HCT116 (cell line): ENCODE measurements at places on chromosomes 4 and X. TPM values are rescaled to one million over a fixed set of nuclear protein-coding genes. Genes with fewer than 3 reads are reported as not detected.

DNA sequence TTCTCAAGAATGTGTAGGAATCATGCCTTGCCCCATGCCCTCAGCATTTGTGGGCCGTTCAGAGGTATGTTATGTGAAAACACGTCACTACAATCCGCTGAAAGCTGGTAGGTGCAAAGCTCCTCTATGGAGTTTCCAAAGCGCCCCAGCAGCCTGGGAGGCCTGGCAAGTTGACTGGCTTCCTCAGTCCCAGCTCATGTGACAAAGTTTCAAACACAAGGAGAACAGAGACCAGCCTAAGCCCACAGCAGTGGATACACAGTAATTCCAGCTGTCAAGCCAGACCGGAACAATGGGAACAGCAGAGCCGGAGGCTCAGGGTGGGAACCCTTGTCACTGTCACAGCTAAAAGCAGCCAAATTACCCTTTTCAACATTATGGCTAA is 33.5 kb downstream of the NAT8L start:
- no peak for DNase-seq

DNA sequence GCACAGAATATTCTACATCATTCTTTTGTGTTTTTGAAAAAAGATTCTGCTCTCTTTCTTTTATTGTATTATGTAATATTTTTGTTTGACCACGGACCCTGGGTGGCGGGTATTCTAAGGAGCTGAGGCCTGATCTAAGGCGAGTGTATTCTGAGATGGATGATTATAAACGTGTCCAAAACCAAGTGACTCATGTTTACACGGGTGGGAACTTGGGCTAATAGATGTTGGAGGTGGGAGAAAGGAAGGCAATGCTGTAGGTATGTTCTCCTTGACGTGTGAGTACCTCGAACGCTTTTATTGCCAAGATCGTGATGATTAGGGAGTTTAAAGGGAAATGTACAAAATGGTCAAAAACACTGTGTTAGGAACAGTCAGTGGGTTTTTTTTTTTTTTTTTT is 188.9 kb upstream of the FAT1 start:
- DNase-seq = no peak

DNA sequence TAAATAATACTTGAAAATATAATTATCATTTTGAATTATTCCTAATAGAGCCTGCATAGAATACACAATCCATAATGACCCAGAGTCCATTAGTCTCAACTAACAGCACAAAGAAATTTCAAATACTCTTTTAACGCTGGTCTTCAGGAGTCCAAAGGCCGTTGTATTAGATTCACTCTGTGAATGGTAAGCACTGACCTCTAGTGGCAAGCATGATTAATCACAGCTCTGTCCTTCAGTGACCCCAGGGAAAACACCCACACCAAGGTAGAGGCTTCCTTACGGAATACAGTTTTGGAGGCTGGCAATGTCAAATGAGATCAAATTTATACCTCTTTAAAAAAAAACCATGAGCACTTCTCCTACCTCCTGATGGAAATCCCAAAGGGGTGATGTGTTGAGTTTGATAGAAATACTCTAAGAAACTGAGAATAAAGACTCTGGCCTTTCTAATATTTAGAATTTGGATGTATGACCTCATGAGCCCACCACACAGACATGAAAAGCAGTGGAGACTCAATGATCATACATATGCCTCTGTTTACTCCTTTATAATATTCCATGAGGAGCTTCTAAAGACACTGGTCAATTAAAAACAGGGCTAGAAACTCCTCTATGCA is 147.2 kb upstream of the DKK2 start:
- DNase-seq = peak; percentile 55

GRCh38 chrX:17822351-17822750 is 38.7 kb downstream of the RAI2 start:
- no peak for DNase-seq

DNA sequence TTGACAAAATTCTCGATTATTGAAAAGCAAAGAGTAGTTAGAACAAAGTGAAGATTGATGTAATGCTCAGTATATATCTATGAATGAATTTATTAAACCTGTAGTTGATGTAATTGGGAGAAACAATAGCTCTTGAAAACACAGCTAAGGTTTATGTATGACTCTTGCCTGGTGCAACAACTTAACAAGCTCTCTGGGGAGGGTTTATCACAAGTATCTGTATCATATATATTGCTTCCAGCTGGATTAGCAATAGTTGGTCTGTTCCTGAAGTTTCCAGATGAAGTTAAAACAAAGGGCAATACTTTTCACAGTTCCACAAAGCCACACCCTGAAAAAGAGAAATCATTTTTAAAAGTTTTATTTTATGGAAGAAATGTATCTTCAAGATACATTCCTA is 91.4 kb downstream of the ARSJ start:
- DNase-seq = no peak

SHROOM2 gene
- total RNA-seq = 5.3 TPM

- DNase-seq = peak; percentile 33
These were observed 30.4 kb downstream of the FAT1 start for GRCh38 chr4:186693159-186693815.

- no peak for DNase-seq
These were observed 319.4 kb upstream of the TAPT1 start for GRCh38 chr4:16545656-16546055.

DNA sequence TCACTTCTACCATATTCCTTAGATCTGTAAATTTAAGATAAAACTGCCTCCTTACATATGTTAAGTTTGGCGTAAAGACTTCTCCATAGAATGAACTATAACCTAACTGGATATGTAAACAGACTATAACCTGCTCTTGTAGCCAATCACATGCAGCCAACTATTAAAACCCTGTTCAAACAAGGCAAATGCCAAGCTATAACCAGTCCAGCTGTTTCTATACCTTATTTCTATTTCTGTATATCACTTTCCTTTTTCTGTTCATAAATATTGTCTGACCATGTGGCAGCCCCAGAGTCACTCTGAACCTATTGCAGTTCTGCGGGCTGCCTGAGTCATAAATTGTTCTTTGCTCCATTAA is 12.4 kb upstream of the POF1B start:
- DNase-seq = no peak

RTL3 gene
- not detected for total RNA-seq

NLRP2B gene
- not detected for total RNA-seq

DNA sequence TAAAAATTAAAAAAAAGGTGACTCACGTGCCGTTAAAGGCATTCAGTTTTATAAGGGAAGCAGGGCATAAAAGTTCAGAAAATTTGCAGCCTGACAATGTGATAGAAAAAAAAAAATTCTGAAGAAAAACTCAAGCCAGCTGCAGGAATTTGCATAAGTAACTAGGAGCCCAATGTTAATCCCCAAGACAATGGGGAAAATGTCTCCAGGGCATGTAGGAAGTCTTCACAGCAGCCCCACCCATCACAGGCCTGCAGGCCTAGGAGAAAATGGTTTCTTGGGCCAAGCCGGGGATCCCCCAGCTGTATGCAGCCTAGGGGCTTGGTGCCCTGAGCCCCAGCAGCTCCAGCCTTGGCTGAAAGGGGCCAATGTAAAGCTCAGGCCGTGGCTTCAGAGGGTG is 31.2 kb downstream of the CHM start:
- DNase-seq = no peak

GRCh38 chrX:114181195-114181594 is 402.7 kb upstream of the HTR2C start:
- DNase-seq = no peak

EIF1AX gene
- total RNA-seq = 132 TPM

DNA sequence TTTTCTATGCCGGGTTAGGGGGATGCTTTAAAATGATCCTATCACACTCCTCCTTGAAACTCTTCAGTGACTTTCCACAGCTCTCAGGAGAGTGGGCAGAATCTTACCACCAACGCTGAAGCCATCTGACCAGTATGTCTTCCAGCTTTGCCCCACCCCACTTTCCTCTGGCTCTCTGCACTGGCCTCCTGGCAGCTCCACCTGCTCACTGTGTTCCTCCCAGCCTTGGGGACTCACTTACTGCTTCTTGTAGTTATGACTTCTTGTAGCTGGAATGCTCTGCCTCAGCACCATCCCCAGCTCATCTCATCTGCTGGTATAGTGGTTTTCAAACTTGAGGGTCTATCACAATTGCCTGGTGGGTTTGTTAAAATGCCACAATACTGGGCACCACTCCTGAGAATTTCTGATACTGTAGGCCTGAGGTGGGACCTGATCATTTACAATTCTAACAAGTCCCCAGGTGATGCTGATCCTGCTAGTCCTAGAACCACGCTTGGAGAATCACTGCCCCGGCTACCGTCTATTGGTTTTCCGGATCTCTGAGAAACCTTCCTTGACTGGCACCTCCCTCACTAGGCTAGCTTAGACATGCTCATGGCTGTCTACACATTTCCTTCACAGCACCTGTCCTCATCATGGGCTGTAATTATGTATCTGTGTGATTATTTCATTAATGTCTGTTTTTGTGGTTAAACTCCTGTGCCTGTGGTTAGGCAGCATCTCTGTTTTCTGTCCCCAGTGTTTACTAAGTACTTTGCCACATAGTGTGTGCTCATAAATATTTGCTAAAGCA is 152.2 kb downstream of the MGST2 start:
- no peak for DNase-seq

DNA sequence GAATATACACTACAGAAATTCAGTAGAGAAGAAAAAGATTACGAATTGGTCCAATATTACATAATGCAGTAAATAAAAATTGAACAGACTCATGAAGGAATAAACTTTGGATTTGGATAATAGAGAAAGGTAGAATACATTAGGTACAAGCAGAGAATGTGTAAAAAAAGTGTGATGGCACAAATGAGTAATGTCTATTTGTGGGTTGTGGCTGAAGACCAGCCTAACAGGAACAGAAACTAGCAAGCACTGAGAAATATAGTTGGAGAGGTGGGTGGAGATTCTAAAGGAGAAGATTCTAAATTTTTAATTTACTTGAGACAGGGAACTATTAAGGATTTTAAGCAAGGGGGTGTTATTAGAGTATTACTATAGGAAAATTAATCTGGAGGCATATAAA is 15.2 kb upstream of the CLOCK start:
- no peak for DNase-seq

DNA sequence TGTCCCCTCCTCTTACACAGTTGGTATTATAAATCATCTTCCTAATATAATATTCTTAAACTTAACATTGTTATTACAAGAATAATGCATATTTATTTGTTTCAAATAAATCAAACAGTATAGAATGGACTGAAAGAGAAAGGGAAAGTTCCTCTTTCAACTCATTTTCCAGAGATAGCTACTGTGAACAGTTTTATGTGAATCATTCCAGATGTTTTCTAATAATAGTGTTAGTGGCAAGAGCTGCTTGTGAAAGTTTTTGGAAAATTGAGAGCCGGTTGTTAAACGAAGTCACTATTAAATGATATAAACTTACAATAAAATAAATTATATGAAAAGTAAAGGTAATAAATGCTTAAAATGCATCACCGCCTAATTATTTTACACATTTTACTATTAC is 14.6 kb downstream of the TMSB4X start:
- no peak for DNase-seq

TRIM75 gene
- not detected for total RNA-seq

DNA sequence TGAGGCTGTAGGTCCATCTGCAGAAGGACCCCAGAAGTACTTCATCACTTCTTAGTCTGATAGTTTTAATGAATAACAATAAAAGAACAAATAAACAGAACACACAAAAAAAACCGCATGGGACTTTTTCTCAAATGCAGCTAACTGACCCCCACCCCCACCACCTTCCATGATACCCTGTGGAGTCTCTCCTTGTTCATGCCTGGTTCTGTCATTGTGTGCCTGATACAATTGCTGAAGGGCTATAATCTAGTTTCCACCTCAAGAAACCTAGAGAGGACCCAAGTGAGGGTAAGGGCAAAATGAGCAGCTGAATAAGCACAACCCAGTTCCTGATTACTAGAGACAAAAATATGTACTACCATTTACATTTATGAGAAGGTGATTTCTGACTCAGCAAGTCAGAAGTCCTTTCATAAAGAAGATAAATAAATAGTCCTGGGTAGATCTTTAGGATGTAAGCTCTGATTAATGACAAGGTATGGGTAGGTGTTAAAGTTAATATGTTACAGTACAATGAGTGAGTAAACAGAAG is 155.1 kb downstream of the TMA16 start:
- no peak for DNase-seq

DNA sequence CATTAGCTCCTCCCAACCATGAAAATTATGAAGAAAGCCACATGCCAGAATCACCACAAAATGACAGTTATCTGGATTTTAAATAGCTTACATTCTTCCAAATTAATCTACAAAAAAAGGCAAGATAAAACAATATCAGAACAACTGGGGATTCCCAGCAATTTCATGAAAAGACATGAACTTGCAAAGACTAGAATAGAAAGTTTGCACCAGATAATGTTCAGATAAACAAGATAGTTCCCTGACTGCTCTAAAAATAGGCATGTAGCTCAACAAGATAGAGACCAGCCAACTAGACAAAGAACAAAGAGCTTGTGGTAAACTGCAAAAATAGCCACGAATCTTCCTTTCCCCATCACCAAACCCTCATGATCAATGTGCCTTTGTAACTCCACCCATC is 30.3 kb upstream of the DDX53 start:
- no peak for DNase-seq

VEGFC gene
- not detected for total RNA-seq

DNA sequence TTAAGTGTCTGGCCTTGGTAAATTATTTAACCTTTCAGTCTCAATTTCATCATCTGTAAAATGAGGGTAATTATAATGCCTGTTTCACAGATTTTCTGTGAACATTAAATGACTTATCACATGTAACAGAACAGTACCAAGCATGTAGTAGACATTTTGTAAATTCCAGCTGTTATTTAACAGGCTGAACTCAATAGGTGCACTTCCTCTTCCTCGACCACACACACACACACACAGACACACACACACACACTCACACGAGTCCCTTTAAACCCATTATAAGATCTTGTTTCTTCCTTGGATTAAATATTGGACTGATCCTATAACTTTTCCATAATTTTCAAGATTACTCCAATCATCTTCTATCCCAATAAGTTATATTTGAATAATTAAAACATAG is 53.4 kb upstream of the COL25A1 start:
- no peak for DNase-seq

DNA sequence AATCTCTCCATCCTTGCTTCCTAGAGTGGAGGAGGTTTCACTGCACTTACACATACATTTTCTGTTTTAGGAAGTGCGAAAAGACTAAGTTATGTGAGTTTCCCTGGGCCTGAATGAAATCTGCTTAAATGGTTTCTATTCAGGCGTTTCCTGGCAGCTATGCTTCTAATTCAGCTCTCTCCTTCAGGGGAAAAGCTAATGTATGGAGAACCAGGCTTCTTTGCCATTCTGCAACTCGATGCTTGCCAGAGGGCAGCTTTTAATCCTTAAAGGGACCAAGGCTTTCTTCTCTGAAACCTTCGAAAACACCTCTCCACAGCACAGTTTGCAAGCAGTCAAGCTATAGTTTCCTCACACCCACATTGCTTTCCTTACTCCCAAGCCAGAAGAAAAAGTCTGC is 89.5 kb upstream of the ARX start:
- DNase-seq = no peak

GRCh38 chr4:29553846-29554245 is 1166.3 kb upstream of the PCDH7 start:
- DNase-seq = peak; percentile 7

DNA sequence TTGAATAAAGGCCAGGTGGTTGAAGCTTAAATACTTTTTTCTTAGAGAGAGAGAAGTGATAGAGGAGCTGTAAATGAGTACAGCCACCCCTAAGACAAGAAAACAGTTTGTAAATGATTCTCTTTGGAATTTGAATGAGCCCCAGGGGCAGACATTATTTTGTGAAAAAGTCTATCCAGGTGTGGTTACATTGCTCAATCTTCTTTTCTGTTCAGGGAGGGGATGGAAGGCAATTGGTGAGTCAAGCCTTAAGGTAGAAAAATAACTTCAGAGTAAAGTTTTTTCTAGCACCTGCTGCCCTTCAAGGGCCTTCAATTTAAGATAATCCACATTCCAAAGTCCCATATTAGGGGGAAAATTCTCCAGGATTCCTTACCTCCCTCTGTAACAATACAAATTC is 646.7 kb downstream of the PDHA2 start:
- no peak for DNase-seq
